Stimulated activated CD8-positive, alpha-beta memory T cell treated with anti-CD3 and anti-CD28 coated beads, Interleukin-2, amount 100 ng/mL, for 48 hours (primary cell): ENCODE measurements at places on chromosomes 5 and 9.

GRCh38 chr5:110179321-110179720 is 489.6 kb downstream of the MAN2A1 start:
- DNase-seq = no peak

- no peak for DNase-seq
Measured at GRCh38 chr9:106716820-106717219, 146.1 kb upstream of the ZNF462 start.

DNA sequence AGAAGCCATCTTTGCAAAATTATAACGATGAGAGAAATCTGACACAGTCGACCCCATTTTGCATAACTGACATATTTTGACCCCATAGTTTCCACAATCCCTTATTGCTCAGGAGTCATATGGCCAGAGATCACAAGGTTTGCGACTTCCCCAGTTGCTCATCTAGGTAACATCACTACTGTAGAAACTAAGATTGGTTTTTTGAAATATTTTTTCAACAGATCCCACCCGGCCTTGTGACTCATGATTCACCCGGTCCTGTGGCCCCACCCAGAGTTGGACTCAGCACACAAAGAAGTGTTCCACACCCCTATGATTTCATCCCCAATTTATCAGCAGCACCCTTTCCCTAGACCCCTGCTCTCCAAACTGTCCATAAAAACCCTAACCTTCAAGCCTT is 50.2 kb downstream of the TIMD4 start:
- no peak for DNase-seq

GRCh38 chr9:90162819-90163218 is 479.8 kb downstream of the DIRAS2 start:
- no peak for DNase-seq

- no peak for DNase-seq
Measured at GRCh38 chr5:137233726-137234125, 265.4 kb downstream of the SPOCK1 start.

- DNase-seq = no peak
Measured at GRCh38 chr5:140146523-140146842, 20.7 kb downstream of the IGIP start.

DNA sequence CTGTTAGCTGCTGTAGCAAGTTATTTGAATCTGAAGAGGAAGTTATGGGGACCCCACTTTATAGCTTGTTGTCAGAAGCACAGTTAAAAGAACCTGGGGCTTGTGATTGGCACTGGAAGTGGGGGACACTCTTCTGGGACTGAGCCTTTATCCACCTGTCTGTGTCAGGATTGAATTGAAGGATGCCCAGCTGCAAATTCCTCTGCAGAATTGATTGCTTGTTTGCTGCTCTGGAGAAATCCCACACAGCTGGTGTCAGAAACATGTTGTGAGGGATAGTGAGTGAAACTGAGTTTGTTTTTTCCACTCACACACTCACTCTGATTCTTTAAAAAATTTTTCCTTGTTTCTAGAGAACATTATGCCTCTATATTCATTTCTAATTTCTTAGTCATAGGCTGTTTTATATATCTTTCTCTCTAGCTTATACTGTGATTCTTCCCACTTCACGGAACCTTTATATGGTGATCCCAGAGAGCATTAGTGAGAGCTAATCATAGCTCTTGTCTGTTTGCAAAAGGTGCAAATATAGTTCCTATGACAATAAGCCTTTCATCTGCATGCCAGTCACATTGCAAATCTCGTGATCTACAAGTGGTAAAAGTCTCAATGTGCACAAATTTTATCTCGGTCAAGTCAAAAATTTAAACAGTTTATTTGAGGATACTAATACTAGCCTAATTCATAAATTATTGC is 188.5 kb upstream of the EDIL3 start:
- DNase-seq = no peak

GRCh38 chr9:88874391-88874790 is 116.9 kb upstream of the S1PR3 start:
- no peak for DNase-seq

GRCh38 chr9:4594545-4594944 is 67.5 kb upstream of the PLPP6 start:
- DNase-seq = no peak

GRCh38 chr5:128213340-128213739 is 129.8 kb downstream of the SLC12A2 start:
- peak; percentile 17 for DNase-seq

DNA sequence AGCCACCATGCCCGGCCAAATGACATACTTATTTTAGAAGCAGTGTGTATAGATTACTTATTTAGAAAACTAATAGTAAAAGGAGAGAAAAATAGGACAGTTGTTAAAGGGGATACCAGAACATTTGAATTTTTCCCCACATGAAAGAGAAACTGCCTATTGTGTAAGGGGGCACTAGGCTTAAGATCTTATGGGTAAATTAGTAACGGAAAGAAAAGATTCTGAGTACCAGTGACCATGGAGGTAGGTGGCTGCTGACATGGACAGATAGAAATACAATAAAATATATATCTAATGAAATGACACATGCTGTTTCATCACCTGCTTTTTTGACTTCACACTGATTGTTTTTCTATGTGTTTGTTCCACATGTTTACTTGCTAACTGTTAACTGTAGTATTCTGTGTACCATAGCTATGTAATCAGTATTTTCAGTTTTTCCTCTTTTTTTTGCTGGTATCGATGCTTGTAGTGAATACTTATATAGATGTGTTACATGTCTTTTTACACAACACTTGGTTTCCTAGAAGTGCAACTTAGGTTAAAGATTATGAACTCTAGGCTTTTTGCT is 3.0 kb upstream of the DNAJC21 start:
- DNase-seq = no peak

GRCh38 chr5:1497795-1498622 is 25.8 kb downstream of the LPCAT1 start:
- DNase-seq = no peak

- DNase-seq = no peak
Measured at GRCh38 chr9:80592413-80592812, 1020.6 kb downstream of the TLE4 start.

DNA sequence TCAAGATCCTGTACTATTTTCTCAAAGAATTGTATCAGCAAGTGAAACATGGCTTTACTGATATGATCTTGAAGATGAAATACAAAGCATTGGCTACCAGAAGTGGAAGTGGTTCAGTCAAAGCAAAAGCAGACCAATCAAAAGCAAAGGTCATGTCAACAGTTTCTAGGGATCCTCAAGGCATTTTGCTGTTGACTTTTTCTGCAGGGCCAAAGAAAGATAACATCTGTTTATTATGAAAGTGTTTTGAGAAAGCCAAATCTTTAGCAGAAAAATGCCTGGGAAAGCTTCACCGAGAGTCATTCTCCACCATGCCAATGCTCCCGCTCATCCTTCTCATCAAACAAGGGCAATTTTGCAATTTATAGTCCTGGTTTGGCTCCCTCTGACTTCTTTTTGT is 90.3 kb upstream of the ACO1 start:
- DNase-seq = no peak

GRCh38 chr9:76652894-76653293 is 111.3 kb upstream of the PCA3 start:
- no peak for DNase-seq

DNA sequence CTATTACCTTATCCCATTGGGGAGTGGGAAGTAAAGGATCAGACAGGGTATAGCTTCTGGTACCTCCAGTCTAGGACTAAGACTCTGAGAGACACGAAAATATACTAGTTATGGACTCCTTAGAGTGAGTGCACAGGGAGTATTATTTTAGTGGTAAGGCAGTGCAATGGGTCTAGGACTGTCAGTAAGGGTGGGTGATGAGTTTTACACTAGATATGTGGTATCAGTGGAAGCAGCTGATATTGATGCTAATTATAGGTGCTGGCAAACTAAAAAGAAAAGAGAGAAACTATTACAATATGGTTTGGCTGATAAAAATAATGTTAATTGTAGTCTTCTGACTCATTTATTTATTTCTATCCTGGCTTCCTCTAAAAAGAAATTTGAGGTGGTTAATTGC is 118.6 kb downstream of the UNC13B start:
- no peak for DNase-seq

GRCh38 chr9:105883847-105884246 is 189.5 kb downstream of the TMEM38B start:
- no peak for DNase-seq

- no peak for DNase-seq
Measured at GRCh38 chr5:145445027-145445426, 390.1 kb downstream of the PRELID2 start.

- DNase-seq = no peak
Measured at GRCh38 chr9:77916820-77917219, 114.8 kb downstream of the GNAQ start.

DNA sequence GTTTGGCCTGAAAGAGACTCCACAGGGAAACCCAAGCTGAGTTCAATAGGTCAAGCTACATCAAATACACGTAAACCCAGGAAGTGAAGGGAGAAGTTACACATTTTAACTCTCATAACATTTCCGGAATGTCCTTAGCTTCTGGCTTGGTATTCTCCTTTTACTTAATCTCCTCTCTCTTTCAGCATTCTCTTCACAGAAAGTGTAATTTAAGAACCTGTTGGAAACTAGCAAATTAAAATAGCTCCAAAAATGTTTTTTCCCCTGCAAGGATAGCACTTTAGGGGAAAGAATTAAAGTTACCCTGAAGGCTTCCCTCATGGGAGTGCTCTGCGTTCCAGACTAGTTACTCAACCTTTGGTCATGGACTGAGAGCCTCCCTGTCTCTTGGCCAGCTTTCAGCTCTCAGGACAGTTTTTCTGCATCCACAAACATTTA is 292.7 kb upstream of the TARS1 start:
- no peak for DNase-seq

GRCh38 chr9:117696154-117696553 is 8.0 kb upstream of the TLR4 start:
- no peak for DNase-seq

- no peak for DNase-seq
Measured at GRCh38 chr9:90420768-90421513, 221.7 kb downstream of the DIRAS2 start.

DNA sequence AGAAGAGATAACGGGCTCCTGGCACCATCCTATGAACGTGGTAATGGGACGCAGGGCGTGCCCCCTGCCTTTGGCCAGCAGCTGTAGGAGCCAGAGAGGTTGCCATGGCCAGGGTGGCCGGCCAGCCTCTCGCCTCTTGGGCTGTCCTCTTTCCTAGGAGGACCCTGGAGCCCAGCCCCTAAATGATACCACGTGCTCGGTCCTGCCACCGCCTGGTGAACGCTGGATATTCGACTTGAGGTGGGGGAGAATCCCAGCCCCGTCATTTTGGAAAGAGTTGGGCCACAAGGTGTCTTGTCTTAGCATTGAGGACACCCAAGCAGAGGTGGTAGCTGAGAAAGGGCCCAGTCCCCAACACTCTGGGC is 391 bp upstream of the NRG2 start:
- no peak for DNase-seq

DNA sequence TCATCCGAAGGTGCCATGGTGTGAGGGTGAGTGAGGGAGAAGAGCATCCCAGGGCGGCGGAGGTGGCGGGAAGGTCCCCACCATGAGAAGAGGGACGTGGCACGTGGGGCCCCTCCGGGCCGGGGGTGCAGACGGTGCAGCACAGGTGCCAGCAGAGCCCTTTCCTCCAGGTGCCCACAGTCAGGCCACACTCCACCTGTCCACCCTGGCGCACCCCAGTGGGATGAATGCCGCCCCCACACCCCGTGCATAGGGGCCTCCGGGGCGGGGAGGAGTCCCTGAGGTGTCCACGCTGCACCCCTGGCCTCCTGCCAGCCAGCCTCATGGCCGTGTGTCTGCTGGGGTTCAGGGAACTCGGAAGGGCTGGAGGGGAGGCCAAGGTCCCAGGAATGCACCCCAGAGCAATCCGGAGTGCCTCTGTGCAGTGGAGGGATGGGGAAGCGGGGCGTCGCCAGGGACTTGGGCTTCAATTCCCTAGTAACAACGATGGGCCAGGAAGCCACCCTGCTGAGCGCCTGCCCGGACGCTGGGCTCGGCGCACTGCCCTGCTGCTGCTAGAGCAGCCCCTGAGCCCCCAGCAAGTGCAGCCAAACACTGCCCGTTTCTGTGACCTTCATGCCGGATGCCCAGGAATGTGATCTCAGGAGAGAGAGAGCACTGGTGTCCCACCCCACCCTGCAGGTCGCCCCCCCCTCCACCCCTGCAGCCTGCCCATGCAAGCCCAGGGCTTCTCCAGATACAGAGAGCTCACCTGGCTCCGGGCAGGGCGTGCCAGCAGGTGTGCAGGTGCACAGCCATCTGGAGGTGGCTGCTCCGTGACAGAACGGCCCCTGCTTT is 8.8 kb upstream of the NACC2 start:
- DNase-seq = no peak

DNA sequence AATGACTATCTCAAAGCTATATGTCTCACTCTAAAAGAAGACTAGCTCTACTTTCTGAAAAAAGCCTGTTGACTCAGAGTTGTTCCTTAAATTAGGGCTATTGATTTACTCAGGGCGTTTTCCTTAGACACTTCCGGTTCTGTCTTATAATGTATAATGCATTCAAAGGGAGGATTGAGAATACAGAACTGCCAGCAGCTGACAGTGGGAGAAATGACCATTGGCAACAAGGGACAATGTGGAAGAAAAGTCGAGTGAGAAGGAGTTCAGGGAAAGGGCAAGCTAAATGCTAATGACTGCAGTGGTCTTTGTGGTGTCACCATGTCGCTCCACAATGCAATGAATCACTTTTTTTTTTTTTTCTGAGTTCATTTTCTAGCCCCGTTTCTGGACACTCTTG is 65.7 kb upstream of the ANKH start:
- no peak for DNase-seq

GRCh38 chr5:164060786-164061355 is 555.5 kb downstream of the MAT2B start:
- DNase-seq = no peak

DNA sequence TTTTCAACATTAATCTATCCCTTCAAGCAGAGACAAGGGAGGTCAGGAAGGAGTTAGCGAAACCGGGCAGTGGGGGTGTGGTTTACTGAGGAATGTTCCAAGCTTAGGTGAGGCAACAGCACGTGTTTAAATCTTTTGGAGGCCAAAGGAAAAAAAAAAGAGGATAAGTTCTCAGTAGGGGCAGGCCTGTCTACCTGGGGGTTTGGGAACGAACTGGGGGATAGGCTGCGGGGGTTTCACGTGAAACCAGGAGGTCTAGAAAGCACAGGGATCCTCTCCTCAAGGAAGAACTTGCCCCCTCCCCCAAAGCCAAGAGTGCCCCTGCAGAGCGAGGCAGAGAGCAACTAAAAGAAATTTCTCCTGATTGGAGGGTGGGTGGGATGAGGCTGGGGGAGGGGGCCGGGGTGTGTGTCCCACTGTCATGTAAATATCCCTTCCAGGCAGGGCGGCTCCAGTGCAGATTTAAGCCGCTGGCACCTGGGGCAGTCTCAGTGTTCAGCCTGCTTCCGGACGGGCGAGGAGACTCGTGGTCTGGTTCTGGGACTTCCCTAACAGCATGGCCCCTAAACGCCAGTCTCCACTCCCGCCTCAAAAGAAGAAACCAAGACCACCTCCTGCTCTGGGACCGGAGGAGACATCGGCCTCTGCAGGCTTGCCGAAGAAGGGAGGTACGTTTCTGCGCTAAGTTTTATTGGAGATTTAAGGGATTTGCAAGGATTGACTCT is 5.5 kb upstream of the SET start:
- DNase-seq = no peak

GRCh38 chr5:56710826-56711590 is 104.3 kb upstream of the MAP3K1 start:
- no peak for DNase-seq

- DNase-seq = no peak
Measured at GRCh38 chr9:88280816-88281382, 107.3 kb upstream of the SPIN1 start.

GRCh38 chr9:106875529-106875928 is 12.6 kb downstream of the ZNF462 start:
- no peak for DNase-seq
